ENCODE measurements at places on chromosomes 6 and 20.

- peak; percentile 92 for DNase-seq
These were observed 26.2 kb downstream of the CCDC167 start for GRCh38 chr6:37473364-37474095.

DNA sequence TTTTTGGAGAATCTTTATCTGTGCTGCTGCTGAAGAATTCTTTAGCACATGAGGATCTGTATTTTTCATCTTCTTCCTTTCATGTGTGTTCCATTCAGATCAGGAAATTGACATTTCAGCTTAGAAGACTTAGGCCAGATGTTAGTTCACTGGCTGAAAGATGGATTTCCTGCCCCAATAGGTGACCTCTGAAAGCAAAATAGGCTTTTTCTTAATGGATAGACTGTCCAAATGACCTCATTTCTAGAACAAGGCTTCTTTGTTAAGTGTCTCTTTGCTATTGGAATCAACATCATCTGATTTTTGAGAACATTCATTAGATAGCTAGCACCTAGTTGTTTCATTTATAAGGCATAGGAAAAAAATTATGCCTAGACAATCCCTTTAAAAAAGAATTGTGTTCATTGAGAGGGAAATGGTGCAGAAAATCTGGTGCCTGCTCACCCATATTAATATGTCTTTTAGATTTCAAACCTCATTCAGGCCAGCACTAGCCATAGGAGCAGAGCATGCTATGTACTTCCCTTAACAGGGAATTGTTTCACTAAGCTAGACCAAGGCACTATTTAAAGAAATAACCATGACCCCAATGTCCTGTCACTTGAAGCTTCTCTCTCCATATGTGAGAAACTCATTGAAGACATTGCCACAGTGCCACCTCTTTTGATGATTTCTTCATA lies 13.6 kb upstream of the SASH1 start:
- no peak for DNase-seq

DNA sequence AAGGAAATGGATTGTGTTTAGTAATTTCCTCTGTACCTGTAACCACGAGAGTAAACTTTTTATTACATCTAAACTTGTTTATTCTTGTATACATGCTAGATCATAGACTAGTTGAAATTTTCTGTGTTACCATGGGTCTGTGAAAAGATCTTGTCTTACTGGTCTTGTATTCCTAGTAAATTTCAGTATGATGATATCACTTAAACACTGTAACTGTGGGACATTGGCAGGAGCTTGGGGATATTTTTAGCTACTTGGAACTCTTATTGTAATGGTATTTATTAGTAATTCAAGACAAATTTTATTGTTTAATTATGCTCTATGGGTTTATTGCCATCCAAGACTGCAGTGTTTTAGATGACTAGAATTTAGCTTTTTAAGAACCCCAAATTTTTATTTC lies 25.9 kb upstream of the TULP4 start:
- DNase-seq = no peak

- DNase-seq = no peak
These were observed 4.8 kb upstream of the DDX43 start for GRCh38 chr6:73389854-73390253.

DNA sequence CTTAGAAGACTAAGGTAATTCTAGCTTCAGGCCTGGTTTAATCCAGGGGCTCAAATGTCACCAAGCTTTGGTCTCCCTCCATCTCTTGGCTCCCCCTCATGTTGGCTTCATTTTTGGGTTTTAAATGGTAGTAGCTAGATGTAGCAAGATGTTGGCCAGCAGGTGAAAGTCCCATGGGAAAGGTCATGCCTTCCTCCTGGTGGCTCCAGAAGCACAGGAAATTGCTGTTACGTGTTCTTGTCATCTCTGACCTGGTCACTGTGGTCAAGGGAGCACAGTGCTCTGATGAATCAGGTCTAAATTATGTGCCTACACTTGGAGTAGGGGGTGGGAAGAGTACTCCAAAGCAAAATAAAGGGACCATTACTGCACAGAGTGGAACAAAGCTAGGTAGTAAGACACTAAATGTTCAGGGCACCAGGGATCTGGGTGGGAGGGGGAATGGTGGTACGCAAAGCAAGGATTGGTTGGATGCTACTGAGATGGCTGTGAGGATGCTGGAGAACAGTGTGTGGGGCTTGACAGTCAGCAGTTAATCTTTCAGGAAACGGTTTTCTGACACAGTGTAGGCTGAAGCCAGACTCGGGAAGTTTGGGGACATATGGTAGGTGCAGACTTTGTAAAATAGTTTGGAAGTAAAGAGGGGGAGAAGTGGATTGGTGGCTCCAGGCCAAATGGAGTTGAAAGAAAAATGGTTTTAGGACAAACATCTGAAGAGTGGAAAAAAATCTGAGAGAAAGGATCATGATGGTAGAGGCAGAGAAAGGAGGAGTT lies 30.1 kb downstream of the CDS2 start:
- DNase-seq = no peak

GRCh38 chr20:8661229-8661952 lies 407.5 kb upstream of the PLCB4 start:
- DNase-seq = no peak

DNA sequence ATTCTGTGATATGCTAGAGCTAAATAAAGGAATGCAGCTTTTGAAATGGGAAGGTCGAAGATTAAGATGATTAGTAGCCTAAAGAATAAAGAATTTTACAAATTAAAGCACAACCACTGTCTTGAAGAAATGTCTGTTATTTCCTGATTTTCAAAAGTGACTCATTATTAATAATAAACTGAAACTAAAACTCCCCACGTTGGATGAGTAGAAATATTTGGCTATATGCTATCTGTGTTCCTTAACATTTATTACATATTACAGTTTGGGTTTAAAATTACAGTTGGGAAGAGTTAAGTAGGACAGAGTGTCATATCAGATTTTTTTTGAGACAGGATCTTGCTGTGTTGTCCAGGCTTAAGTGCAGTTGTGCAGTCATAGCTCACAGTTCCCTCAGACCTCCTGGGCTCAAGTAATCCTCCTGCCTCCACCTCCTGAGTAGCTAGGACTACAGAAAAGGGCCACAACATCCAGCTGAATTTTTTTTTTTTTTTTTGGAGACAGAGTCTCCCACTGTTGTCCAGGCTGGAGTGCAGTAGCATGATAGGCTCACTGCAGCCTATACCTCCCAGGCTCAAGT lies 47.1 kb downstream of the AKIRIN2 start:
- no peak for DNase-seq

GRCh38 chr6:132814716-132815570 lies 574 bp downstream of the RPS12 start:
- DNase-seq = no peak

DNA sequence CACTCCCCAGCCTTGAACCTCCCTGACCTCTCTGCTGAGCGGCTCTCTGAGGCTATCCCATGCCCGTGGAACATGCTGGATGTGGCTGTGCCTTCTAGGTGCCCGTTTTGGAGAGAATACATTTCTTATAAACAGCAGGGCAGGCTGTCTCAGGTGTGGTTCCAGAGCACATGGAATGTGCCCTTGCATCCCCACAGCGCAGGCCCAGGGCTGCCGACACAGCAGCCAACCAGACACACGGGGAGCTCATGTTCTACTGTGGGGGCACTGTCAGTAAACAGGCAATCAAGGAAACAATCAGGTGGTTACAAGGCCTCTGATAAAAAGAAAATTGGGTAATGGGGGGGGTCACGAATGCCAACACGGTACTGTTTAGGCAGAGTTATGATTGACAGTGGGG lies 30.8 kb downstream of the FOXC1 start:
- no peak for DNase-seq
